ENCODE measurements at places on chromosomes 2 and 18.
A peak's percentile ranks its signal among the peaks of the same experiment; 100 is the strongest.

DNA sequence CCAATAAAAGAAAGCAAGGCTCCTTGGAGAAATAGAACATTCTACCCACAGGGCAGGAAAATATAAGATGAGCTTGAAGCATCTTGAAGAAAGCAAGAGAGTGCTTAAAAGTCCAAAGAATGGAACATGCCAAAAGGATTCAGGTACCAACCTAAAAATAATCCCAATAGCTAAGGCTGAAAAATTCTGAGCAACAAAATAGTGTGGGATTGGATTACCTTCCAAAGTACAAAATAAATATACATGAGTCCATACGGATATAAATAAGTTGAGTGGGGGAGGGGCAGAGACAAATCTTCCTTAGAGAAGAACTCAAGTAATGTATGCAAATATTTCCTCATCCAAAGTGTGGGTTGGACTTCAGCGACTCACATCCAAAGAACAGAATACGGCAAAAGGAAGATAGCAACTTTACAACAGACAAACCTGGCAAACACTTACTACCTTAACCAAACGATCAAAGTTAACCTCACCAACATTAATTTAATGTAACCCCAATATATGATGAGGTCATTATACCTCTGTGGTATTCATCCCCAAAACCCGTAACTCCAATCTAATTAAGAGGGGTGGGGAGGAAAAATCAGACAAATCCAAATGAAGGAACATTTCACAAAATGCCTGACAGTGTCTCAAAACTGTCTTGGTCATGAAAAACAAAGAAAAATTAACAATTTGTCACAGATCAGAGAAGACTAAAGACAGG lies 26.9 kb downstream of the MEMO1 start:
- DNase-seq: no peak

DNA sequence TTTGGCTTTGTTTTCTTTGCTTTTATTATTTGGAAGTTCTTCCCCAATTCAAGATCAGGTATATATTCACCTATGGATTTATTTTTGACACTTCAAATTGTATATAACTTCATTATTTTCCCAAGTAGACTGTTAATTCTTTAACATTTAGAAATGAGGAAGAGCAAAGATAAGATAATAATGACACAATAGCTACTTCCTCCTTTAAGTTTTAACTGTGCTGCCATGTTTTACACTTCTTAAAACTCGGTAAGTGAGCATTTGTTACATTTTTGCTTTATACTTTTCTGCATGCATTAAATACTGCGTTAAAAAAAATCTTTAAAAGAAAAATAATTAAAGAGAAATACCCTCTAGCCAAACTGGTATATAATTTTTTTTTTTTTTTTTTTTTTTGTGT lies 32.5 kb downstream of the SLC66A3 start:
- DNase-seq: no peak

GRCh38 chr2:225814554-225814953 lies 415.0 kb downstream of the NYAP2 start:
- DNase-seq: no peak

GRCh38 chr2:215907147-215907546 lies 106.2 kb downstream of the MREG start:
- DNase-seq: no peak

DNA sequence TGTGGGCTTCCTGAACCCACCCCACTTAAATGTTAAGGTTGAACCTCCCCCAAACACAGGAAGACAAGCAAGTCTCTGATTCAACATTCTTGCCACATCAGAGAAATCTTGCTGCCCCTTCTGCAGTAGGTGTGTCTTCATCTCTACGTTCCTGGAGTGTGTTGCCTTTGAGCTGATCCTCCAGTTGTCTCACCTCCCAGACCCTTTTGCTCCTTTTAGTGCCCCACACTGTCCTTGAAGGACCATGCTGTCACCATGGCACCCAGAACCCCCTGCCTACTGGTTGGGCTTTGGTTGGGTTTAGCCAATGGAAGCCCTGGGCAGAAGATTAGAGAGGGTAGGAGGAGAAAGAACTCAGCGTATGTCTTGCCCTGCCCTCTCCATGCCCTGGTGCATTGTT lies 10.7 kb downstream of the CAB39 start:
- DNase-seq: no peak

DNA sequence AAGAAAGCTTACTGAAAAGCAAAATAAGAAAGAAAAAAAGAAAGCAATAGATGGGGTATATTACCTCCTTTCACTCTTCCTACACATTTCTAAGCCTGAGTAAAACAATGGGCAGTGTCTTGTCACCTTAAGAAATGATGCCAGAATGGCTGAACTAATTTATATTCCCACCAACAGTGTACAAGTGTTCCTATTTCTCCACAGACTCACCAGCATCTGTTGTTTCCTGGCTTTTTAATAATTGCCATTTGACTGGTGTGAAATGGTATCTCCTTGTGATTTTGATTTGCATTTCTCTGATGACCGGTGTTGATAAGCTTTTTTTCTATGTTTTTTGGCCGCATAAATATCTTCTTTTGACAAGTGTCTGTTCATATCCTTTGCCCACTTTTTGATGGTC lies 98.4 kb downstream of the SPHKAP start:
- no peak for DNase-seq

GRCh38 chr2:135820003-135820618 lies 16.9 kb downstream of the LCT start:
- DNase-seq: peak; percentile 27

DNA sequence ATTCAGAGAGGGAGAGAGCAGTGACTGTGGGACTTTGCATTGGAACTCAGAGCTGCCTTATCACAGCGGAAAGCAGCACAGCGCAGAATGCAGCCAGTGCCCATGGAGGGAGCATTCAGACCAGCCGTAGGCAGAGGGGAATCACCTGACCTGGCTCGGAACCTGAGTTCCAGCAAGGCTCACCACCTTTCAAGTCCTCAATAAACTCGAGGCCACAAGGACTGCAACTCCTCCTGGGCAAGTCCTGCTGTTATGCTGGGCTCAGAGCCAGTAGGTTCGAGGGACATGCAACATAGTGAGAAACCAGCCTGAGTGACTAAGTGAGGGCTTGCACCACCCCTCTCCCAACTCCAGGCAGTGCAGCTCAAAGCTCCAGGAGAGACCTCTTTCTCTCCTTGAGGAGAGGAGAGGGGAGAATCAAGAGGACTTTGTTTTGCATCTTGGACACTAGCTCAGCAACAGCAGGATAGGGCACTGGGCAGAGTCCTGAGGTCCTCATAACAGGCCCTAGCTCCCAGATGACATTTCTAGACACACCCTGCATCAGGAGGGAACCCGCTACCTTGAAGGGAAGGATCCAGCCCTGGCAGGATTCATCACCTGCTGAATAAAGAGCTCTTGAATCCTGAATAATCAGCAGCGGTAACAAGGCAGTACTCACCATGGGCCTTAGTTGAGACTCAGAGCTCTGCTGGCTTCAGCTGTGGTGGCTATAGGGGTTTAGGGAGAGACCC lies 136.8 kb upstream of the OTOS start:
- peak; percentile 5 for DNase-seq

GRCh38 chr2:154489266-154489858 lies 209.1 kb upstream of the KCNJ3 start:
- DNase-seq: no peak

DNA sequence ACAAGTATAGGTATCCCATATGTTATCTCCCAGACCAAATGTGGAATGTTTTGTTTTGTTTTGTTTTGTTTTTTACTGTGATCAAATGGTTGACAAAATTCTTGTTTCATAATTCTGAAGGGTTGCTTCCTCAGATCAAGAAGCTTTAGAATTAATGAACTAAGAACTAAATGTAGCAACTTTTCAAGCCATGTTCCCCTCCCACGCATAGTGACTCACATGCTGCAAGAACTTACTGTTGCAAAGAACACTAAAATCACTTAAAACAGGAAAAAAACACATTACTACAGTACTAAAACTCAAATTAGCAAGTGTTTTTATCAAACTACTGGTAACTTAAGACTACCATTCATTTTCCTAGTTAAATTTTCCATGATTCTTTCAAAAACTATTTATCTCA lies 30.6 kb downstream of the HNRNPLL start:
- peak; percentile 59 for DNase-seq

DNA sequence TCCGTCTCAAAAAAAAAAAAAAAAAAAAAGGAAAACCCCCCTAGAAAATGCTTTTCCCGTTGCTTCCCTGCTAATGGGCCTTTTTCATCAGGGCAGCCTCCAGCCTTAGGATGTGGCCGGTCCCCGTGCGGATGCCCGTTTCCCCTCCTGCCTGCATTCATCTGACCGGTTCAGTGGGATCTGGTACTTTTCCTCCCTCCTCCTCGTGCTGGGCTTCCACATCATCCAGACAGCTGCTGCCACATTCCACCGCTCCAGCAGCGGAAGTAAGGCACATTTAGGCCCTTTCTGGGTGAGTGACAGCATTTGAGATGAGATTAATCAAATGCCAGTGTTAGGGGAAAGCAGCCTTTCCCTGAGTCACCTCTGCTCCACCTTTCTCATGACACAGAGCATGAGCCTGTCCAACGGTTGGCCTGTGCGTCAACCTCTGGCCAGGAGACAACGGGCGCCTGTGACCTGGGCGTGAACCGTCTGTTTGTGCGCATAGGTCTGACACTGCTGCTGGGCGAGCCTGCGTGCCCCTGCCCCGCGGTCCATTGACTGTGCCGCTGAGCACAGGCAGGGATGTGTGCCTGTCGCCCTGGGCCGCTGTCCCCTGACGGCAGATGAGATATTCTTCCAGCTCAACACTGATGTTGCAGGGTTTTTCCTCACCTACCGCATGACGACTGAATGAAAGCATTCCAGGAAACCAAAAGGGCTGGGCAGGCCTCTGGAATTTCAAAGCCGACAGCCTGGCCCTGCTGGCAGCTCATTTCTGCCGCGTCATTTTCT lies 174.0 kb downstream of the TGIF1 start:
- DNase-seq: peak; percentile 81

GRCh38 chr2:200615247-200615646 lies 29.4 kb downstream of the AOX1 start:
- peak; percentile 67 for DNase-seq

- no peak for DNase-seq
Measured at GRCh38 chr2:141440072-141440635, 690.7 kb downstream of the LRP1B start.

- peak; percentile 27 for DNase-seq
Measured at GRCh38 chr18:3380384-3380961, 69.5 kb upstream of the TGIF1 start.

DNA sequence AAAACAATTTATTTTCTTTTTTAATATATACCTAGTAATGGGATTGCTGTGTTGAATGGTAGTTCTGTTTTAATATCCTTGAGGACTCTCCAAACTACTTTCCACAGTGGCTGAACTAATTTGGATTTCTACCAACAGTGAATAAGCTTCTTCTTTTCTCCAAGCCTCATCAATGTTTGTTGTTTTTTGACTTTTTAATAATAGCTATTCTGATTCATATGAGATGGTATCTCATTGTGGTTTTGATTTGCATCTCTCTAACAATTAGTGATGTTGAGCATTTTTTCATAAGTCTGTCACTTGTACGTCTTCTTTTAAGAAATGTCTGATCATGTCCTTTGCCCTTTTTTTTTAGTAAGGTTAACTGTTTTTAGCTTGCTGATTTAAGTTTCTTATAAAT lies 863.3 kb downstream of the CNTNAP5 start:
- no peak for DNase-seq

- no peak for DNase-seq
Measured at GRCh38 chr2:232321156-232321816, 57.3 kb upstream of the ALPP start.

DNA sequence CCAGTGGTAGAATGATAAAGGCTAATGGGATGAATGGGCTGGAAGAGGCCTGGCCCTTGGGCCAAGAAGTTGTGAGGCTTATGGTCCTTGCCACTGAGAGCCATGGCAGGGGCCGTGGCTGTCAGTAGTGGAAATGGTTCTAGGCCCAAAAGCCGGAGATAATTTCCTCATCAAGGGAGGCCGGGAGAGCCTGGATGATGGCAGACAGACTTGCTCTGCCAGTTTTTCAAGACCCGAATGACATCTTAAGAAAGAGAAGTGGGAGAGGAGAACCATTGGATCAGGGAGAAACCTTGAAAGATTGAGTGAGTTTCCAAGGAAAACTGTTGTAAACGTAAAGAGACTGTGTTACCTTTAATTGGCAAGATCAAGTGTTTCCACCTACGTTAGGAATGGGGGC lies 46.3 kb upstream of the VPS54 start:
- no peak for DNase-seq

- no peak for DNase-seq
Measured at GRCh38 chr2:11651856-11652548, 18.0 kb downstream of the NTSR2 start.

DNA sequence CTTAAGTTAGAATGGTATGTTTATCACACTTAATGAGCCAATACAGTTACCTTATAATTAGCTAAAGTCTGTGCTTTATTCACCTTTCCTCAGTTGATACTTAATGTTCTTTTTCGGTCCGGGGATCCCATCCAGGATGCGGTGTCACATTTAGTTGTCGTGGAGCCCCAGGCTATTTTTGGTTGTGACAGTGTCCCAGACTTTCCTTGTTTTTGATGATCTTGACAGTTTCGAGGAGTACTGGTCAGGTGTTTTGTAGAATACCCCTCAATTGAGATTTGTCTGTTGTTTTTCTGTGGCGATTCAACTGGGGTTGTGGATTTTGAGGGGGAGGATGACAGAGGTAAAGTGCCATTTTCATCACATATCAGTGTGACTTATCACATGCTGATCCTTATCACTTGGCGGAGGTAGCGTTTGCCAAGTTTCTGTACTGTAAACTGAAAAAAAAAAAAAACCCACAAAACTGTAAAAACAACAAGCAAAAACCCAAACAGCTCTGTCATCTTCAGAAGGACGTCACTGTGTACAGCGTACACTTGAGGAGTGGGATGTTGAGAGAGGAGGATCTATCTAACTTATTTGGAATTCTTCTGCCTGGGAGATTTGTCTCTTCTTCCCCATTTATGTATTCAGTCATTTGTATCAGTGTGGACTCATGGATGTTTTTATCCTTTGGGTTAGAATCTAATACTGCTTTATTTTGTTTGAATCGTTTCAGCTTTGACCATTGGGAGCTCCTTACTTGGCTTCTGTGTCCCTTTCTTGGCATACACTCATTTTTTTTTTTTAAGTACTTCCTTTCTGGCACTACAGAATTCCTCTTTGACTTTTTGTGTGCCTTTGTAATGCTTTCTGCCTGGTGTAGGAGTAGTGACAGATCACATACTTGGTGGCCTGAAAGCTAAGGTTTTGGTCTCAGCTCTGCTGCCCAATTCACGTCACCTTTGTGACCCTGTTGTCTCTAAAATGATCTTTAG lies 68.1 kb downstream of the FMNL2 start:
- no peak for DNase-seq
